Thymus (tissue), 14 donors: ENCODE measurements at places on chromosomes 3 and 15. TPM values are rescaled to one million over a fixed set of nuclear protein-coding genes. Genes with fewer than 3 reads are reported as not detected.

- DNase-seq: no peak
- H3K27me3 ChIP-seq: no peaks in the 10 kb centered on the region
- H3K27ac ChIP-seq: no peak overlapping the region
- peaks cover 23% of the 10 kb centered on the region for H3K36me3 ChIP-seq
- H3K4me1 ChIP-seq: no peaks in the 10 kb centered on the region
Observed at GRCh38 chr3:119826711-119827608, 45.1 kb downstream of the NR1I2 start.

DNA sequence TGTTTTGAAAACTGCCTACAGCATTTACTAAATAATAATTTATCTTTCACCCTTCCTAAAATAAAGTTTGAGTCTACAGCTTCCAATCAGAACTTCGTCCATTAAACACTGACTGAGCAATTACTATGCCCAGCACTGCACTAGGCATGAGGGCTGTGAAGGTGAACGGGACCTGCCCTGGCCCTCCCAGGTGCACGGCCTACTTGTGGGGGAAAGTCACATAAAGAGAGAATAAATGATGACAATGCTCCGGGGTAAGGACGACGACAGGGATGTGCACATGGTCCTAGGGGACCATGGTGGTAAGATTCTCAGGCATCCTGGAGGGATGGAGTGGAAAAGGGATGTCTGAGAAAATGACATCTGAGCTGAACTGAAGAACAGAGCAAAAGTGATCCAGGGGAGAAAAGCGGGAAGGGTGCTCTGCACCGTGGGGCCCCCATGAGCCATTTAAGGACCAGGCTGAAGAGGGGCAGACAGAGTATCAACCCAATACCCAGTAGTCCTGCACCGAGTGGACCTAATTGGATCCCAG, 11.5 kb downstream of the PLA2G4F start:
- no peaks in the 10 kb centered on the region for H3K27me3 ChIP-seq
- H3K36me3 ChIP-seq: no peaks in the 10 kb centered on the region
- peaks cover 2% of the 10 kb centered on the region for H3K4me1 ChIP-seq
- DNase-seq: no peak

- H3K4me3 ChIP-seq: no peak overlapping the region
- peaks cover 34% of the 10 kb centered on the region for H3K27me3 ChIP-seq
- no peak overlapping the region for H3K27ac ChIP-seq
- DNase-seq: no peak
Observed at GRCh38 chr3:32128936-32129335, 22.5 kb downstream of the GPD1L start.

DNA sequence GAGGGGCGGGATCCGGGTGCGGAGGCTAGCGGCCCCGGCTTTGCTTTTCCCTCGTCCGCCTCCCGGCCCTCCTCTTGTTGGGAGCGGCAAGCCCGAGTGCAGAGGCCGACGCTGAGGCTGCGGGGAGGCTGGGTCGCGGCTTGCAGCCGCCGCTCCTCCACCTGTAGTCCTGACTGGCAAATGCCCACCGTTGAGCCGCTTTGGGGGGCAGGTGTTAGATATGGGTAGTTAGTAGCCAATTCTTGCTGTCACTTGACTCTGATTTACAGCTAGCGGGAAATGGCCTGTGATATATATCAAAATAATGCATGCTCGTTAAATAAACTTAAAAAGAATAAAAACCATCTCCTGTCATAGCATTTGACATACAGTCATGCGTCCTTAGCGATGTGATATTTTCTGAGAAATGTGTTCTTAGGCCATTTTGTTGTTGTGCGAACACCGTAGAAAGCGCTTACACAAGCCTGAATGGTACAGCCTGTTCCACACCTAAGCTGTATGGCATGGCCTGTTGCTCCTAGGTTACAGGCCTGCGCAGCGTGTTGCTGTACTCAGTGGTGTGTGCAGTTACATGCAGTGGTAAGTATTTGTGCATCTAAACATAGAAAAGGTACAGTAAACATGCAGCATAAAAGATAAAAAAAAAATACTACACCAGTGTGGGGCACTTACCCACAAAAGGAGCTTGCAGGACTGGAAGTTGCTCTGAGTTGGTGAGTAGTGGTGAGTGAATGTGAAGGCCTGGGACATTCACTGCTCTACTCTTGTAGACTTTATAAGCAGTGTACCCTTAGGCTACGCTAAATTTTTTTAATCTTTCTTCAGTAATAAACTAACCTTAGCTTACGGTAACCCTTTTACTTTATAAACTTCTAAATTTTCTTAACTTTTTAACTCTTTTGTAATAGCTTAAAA, 873 bp downstream of the CAPN7 start:
- DNase-seq: no peak
- H3K27me3 ChIP-seq: no peaks in the 10 kb centered on the region
- H3K27ac ChIP-seq: peak overlapping the region; percentile 90

GRCh38 chr3:145307272-145307671, 853.7 kb downstream of the PLOD2 start:
- no peaks in the 10 kb centered on the region for H3K27me3 ChIP-seq
- no peaks in the 10 kb centered on the region for H3K36me3 ChIP-seq
- H3K27ac ChIP-seq: no peak overlapping the region
- H3K4me1 ChIP-seq: no peaks in the 10 kb centered on the region
- no peak for DNase-seq

REC114 gene
- total RNA-seq: 0.09 TPM

TTLL13 gene
- total RNA-seq: 0.14 TPM
